ENCODE measurements at places on chromosomes 7 and 10. TPM values are rescaled to one million over a fixed set of nuclear protein-coding genes. Genes with fewer than 3 reads are reported as not detected.

The CLDN12 gene
- 21.7 TPM for total RNA-seq

The TNPO3 gene
- 38.0 TPM for total RNA-seq

The DNA2 gene
- total RNA-seq: 6.5 TPM

The C10orf67 gene
- total RNA-seq: not detected

The KCNIP2 gene
- 3.6 TPM for total RNA-seq

The LOXL4 gene
- total RNA-seq: 6.9 TPM

The MOGAT3 gene
- not detected for total RNA-seq

The WNT16 gene
- not detected for total RNA-seq

The CALCR gene
- total RNA-seq: not detected

The CPEB3 gene
- total RNA-seq: 0.64 TPM

The FAM241B gene
- total RNA-seq: not detected

The FRA10AC1 gene
- 6.7 TPM for total RNA-seq

The BICC1 gene
- total RNA-seq: 37.6 TPM

The TLX1 gene
- total RNA-seq: not detected

The ATOH7 gene
- total RNA-seq: 0.48 TPM

The ITGB8 gene
- total RNA-seq: 6.7 TPM

The NEUROD6 gene
- total RNA-seq: not detected

The SPDYE18 gene
- not detected for total RNA-seq

The PGAM2 gene
- total RNA-seq: not detected

The ALOX5 gene
- 0.08 TPM for total RNA-seq

The SPACDR gene
- not detected for total RNA-seq

The ADCY1 gene
- total RNA-seq: 0.16 TPM

The ZNF479 gene
- total RNA-seq: not detected

The YWHAG gene
- 62.4 TPM for total RNA-seq

The TMED4 gene
- total RNA-seq: 87.7 TPM

The CYP17A1 gene
- not detected for total RNA-seq

The HOXA4 gene
- total RNA-seq: 5.9 TPM

The FRMD4A gene
- 21.5 TPM for total RNA-seq

The LRRN3 gene
- total RNA-seq: 16.3 TPM

The PIP gene
- not detected for total RNA-seq

The SH2D4B gene
- total RNA-seq: not detected

The PTCD1 gene
- 7.2 TPM for total RNA-seq

The GPC2 gene
- 3.1 TPM for total RNA-seq

The SFTPD gene
- total RNA-seq: not detected

The TET1 gene
- 2.7 TPM for total RNA-seq

The PAPOLB gene
- total RNA-seq: not detected

Data from epithelial cell of alveolus of lung (primary cell).